ENCODE measurements at places on chromosomes 1 and 21. TPM values are rescaled to one million over a fixed set of nuclear protein-coding genes. Genes with fewer than 3 reads are reported as not detected.

The FH gene
- polyA plus RNA-seq = 75.5 TPM

The HCN3 gene
- polyA plus RNA-seq = 2.9 TPM

The C1orf159 gene
- polyA plus RNA-seq = 15.5 TPM

The SH2D2A gene
- polyA plus RNA-seq = not detected

The NECTIN4 gene
- polyA plus RNA-seq = 0.13 TPM

The CCDC27 gene
- not detected for polyA plus RNA-seq

The COL16A1 gene
- polyA plus RNA-seq = 65.2 TPM

The PRAMEF9 gene
- polyA plus RNA-seq = not detected

The IQCC gene
- 1.6 TPM for polyA plus RNA-seq

The PBX1 gene
- polyA plus RNA-seq = 12.3 TPM
